ENCODE measurements at places on chromosomes 13 and 19. TPM values are rescaled to one million over a fixed set of nuclear protein-coding genes. Genes with fewer than 3 reads are reported as not detected.

SWSAP1 gene
- 4.9 TPM for total RNA-seq

TPTE2 gene
- not detected for total RNA-seq

CD177 gene
- total RNA-seq, result not detected

ZNF699 gene
- 6.3 TPM for total RNA-seq

PCDH17 gene
- 9.4 TPM for total RNA-seq

IFNL1 gene
- not detected for total RNA-seq

GIPC3 gene
- total RNA-seq, result 1.3 TPM

ZNF235 gene
- 6.8 TPM for total RNA-seq

Data from mucosa of gallbladder (tissue), 1 donor.